ENCODE measurements at places on chromosomes 12 and 14.

DNA sequence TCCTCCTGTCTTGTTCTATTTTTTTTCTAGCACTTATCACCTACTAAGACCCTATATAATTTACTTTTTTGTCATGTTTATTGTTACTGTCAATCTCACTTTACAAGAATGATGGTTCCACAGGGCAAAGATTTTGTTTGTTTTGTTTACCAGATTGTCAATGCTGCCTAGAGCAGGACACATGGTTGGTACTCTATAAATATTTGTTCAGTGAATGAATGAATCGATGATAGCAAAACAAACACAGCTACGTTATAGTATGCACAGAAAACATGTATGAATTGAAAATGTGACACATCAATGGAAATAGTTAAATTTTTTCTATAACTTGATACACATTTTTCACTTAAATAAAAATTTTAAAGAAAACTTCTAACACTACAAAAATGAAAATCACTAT lies 67.1 kb upstream of the KRR1 start:
- no peak overlapping the region for H3K27ac ChIP-seq
- H3K27me3 ChIP-seq, result no peaks in the 10 kb centered on the region
- H3K4me3 ChIP-seq, result no peak overlapping the region
- H3K36me3 ChIP-seq, result no peaks in the 10 kb centered on the region

DNA sequence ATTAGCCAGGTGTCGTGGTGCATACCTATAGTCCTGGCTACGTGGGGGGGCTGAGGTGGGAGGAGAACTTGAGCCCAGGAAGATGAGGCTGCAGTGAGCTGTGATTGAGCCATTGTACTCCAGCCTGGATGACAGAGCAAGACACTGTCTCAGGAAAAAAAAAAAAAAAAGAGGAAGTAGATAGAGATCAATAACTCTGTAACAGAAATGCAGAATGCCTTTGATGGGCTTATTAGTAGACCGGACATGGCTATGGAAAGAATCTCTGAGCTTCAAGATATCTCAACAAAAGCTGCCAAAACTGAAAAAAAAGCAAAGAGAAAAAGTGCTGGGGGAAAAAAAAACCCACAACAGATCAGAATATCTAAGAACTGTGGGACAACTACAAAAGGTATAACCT lies 37.5 kb downstream of the GPR68 start:
- H3K36me3 ChIP-seq, result peaks cover 26% of the 10 kb centered on the region
- H3K4me1 ChIP-seq, result no peaks in the 10 kb centered on the region
- DNase-seq, result no peak
- H3K4me3 ChIP-seq, result no peak overlapping the region
- no peaks in the 10 kb centered on the region for H3K27me3 ChIP-seq

- H3K4me3 ChIP-seq, result no peak overlapping the region
- peaks cover 4% of the 10 kb centered on the region for H3K36me3 ChIP-seq
- no peaks in the 10 kb centered on the region for H3K4me1 ChIP-seq
- DNase-seq, result no peak
These were observed 69.8 kb upstream of the DYNC1H1 start for GRCh38 chr14:101894365-101895081.

- H3K4me3 ChIP-seq, result no peak overlapping the region
- H3K36me3 ChIP-seq, result no peaks in the 10 kb centered on the region
- no peak for DNase-seq
- no peaks in the 10 kb centered on the region for H3K4me1 ChIP-seq
- H3K27me3 ChIP-seq, result no peaks in the 10 kb centered on the region
These were observed 190.5 kb downstream of the BMP4 start for GRCh38 chr14:53766106-53766505.

DNA sequence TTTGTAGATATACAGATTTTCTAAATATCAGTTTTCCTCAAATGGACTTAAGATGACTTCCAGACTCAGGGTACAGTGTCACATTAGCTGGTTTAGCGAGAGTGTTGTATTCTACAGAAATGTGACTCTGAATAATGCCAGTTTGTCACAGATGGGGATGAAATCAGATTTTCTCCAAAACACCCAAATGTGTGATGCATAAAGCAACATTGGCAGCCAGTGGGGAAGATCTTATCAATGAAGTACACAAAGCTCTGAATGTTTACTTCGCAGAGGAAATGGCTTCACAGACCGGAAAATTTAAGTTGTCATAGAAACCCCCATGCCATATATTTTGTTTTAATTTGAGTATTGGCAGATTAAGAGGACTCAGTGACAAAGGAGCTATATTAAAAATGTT lies 29.9 kb downstream of the ANO4 start:
- H3K27ac ChIP-seq, result no peak overlapping the region
- H3K4me1 ChIP-seq, result no peaks in the 10 kb centered on the region
- no peak for DNase-seq
- H3K27me3 ChIP-seq, result no peaks in the 10 kb centered on the region
- no peak overlapping the region for H3K4me3 ChIP-seq
- H3K36me3 ChIP-seq, result no peaks in the 10 kb centered on the region

DNA sequence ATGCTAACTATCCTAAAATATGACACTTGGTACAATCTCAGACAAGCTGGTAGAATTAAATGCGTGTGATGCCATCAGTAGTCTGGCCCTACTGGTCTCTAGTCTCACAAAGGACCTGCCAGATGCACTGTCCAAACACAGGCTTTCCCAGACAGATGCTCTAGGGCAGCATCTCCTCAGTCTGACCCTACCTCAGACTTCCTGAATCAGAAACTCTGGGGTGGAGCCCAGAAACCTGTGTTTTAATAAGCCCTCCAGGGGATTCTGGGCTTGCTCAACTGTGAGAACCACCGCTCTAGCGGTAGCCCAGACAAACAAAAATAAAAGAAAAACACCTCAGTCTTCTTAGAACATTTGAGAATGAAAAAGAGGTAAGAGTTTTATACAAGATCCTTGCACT lies 48.0 kb downstream of the BDKRB1 start:
- H3K27me3 ChIP-seq, result no peaks in the 10 kb centered on the region
- H3K4me1 ChIP-seq, result no peaks in the 10 kb centered on the region
- DNase-seq, result no peak
- no peak overlapping the region for H3K4me3 ChIP-seq
- no peak overlapping the region for H3K27ac ChIP-seq

DNA sequence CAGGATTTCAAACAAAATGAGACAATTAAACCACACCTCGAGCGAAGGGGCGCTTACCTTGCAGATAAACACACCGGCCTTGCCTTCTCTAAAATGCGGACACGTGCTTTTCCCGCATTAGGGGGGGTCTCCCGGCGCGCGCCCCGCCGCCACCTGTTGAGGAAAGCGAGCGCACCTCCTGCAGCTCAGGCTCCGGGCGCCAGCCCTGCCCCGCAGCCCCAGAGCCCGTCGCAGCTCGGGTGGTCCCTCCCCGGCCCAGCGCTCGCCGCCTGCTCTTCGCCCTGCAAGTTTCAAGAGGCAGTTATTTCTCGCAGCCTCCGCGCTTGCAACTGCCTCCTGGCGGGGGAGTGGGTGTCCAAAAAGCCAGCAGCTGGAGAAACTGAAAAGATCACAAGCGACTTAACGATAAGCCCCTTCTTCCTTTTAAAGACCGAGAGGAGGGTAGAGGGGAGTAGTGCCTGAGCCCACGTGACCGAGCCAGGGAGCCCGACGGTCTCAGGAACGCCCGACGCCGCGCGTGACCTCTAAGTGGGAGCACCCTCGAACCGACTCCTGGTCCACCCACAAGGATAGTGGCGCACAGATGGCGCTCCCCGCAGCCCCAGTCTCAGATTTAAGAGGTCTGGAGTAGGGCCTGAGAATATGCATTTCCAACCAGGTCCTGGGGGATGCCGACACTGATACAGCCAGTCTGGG lies at the start of gene ESR2:
Gene ESR2, minus strand, starts transcription at position 396 of the 696 bp plus-strand sequence. CDS start 11,386 bp downstream, outside the sequence.
- peak within 1 kb of the TSS; percentile 60 for H3K4me3 ChIP-seq
- H3K27me3 ChIP-seq, result no peaks in the 10 kb centered on the region
- DNase-seq, result peak; percentile 3
- H3K27ac ChIP-seq, result no peak within 1 kb of the TSS
- H3K4me1 ChIP-seq, result no peaks in the 10 kb centered on the region

GRCh38 chr12:108914121-108914531 lies 34.2 kb downstream of the DAO start:
- no peaks in the 10 kb centered on the region for H3K27me3 ChIP-seq
- no peak overlapping the region for H3K4me3 ChIP-seq
- H3K4me1 ChIP-seq, result no peaks in the 10 kb centered on the region
- H3K36me3 ChIP-seq, result no peaks in the 10 kb centered on the region

- no peak overlapping the region for H3K27ac ChIP-seq
- no peak overlapping the region for H3K4me3 ChIP-seq
- no peaks in the 10 kb centered on the region for H3K36me3 ChIP-seq
- H3K4me1 ChIP-seq, result peaks cover 9% of the 10 kb centered on the region
- no peaks in the 10 kb centered on the region for H3K27me3 ChIP-seq
These were observed 84.7 kb downstream of the TSPAN9 start for GRCh38 chr12:3161861-3162260.

DNA sequence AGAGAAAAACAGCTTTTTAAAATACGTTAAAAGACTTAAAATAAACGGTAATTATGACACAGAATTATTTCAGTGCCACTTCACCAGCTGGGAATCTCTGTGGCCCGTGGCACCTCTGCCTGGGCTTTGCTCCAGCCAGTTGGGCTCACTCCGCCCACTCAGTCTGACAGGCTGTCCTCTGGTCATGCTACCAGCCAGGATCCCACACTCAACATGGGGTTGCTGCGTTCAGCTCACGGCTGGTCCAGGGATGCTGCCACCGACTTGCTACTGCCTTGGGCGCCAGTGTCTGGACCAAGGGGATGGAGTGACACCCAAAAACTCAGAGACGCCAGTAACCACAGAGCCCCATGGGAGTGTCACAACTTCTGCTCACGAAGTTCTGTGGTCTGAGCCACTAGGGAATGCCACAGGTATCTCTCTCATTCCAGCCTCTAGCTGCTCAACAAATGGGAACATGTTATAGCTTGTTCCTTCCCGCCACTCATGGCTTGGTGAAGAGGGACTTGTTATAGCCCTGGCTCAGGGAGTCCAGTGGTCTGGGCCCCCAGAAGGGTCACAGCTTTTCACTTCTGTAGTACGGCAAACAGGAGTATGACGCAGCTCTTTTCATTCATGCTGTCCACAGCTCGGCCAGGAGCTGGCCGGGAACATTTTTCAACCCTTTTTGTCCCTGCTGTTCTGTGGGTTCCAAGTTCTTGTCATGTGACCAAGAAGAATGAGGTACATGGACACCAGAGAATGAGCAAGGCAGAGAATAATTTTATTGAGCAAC lies 23.4 kb upstream of the ATXN7L3B start:
- no peak overlapping the region for H3K4me3 ChIP-seq
- no peaks in the 10 kb centered on the region for H3K4me1 ChIP-seq

GRCh38 chr12:131950182-131950913 lies 606 bp downstream of the EP400 start:
- H3K4me3 ChIP-seq, result peak overlapping the region; percentile 62
- H3K27me3 ChIP-seq, result no peaks in the 10 kb centered on the region
- no peak for DNase-seq
- no peaks in the 10 kb centered on the region for H3K4me1 ChIP-seq
- peak overlapping the region; percentile 32 for H3K27ac ChIP-seq
- no peaks in the 10 kb centered on the region for H3K36me3 ChIP-seq

- DNase-seq, result no peak
- H3K36me3 ChIP-seq, result peaks cover 22% of the 10 kb centered on the region
- no peak overlapping the region for H3K4me3 ChIP-seq
- H3K27ac ChIP-seq, result no peak overlapping the region
- peaks cover 13% of the 10 kb centered on the region for H3K4me1 ChIP-seq
These were observed 12.1 kb downstream of the SLC7A8 start for GRCh38 chr14:23171222-23171975.

DNA sequence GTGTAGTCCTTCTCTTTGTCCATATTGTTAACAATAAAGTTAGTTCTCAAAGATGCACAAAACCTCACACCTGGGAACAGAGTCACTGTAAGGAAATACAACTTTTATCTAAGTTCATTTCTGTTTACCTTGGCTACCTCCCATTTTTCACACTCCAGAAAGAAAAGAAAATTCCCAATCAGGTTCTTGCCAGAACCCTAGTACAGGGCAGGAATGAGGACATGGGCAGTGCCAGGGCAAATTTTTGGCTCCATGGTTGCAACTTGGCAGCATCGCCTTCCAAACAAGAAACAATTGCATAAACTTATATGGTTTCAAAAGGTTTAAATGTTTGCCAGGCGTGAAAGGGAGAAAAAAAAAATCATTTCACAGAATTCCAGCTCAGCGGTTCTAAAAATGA lies 296.3 kb upstream of the PRKD1 start:
- H3K27ac ChIP-seq, result no peak overlapping the region
- H3K27me3 ChIP-seq, result no peaks in the 10 kb centered on the region
- no peak for DNase-seq
- H3K4me3 ChIP-seq, result no peak overlapping the region

DNA sequence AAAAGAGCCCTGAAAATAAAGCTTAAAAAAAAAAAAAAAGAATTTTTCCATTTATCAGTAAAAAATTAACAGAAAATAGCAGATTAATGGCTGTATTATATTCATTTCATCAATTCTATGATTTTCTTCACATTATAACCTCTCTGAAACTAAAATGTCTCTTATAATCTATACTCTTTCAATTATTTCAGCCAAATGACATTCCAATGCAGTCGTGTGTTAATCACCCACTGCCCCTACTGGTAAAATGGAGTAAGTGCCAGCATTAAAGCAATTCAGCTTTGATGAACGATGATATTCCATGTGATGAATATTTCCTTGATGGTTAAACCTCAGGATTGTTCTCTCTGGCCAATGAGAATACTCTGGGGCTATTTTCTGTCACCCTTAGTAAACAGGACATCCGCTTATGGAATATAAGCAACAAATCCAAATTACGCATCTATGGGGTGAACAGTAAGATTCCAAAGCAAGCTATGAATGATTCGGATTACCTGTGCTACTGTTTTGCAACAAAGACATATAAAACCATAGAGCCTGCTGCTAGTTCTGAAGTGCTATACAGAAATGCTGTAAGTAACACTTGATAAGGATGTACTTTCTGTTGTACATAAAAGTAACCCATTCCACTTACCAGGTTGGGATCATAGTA lies 20.3 kb upstream of the SYCP3 start:
- no peak overlapping the region for H3K4me3 ChIP-seq
- no peaks in the 10 kb centered on the region for H3K27me3 ChIP-seq
- no peak for DNase-seq
- peaks cover 5% of the 10 kb centered on the region for H3K36me3 ChIP-seq

DNA sequence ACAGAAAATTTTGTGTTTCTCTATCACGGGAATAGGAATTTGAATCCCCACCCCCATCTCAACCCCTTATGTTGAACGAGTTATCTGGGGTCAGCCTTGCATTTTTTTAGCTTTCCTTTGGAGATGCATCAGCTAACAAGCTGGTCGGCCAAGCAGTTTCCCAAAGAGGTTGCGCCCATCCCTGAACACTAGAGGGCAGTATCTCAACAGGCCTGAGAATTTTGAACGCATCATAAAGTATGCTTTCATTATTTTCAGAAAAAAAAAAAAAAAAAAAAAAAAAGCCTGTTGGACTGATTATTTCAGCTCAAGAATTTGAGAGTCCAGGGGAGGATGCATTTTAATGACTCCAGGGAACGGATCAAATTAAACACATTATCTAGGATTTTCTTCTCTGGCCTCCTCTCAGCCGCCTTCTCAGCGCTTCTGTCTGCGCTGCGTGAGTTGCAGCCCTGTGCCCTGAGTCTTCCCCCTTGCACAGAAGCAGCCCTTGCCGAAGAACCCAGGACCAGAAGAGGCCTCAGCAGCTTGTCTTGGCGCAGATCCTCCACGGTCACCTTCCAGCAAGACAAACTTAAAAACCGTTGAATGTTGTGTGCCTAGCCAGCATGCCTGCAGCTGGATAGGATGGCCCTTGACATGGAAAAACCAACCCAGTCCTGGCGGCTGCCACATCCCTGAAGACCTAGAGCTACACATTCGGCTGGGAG lies 76.6 kb upstream of the GZMB start:
- no peak for DNase-seq
- no peak overlapping the region for H3K4me3 ChIP-seq
- no peaks in the 10 kb centered on the region for H3K36me3 ChIP-seq
- H3K4me1 ChIP-seq, result no peaks in the 10 kb centered on the region

GRCh38 chr12:15726027-15726877 lies 62.9 kb downstream of the EPS8 start:
- H3K36me3 ChIP-seq, result no peaks in the 10 kb centered on the region
- no peak for DNase-seq
- no peak overlapping the region for H3K27ac ChIP-seq
- H3K4me1 ChIP-seq, result no peaks in the 10 kb centered on the region
